ENCODE measurements at places on chromosomes 4 and X.

DNA sequence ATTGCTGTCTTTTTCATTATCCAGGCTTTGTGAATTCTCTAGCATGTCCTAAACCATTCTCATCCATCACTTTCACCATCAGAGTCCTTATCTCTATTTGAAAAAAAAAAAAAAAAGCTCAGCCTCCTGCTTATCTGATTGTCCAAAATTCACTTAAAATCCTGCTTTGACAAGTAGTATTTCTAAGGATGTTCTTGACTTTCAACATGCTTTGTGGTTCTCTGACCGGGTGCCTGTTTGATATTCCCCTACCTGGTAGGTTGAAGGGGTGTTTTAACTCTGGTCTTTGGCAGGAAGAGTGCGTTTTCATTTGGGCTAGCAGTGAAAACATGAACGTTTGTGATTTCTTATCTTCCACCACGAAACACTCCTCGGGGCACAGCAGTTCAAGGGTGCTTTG lies 17.3 kb upstream of the BBS12 start:
- no peak for DNase-seq

GRCh38 chr4:174753021-174753420 lies 76.0 kb downstream of the GLRA3 start:
- no peak for DNase-seq

DNA sequence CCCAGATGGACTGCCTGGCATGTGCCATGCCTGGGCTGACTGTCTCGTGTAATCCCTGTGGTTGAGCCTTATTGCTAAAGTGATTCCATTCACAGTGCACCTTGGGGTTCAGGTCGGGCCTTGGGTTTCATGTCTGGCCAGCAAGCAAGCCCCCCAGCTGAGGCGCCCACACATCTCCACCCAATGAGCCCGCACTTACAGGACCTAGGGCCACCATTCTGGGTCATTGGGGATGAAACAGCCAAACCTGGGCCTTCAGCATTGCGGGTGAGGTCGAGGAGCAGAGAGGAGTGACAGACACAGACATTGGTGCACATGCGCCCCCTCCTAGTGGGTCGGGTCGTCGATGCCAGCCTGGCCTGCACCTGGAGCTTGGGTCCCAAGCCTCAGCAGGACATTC lies 21.3 kb upstream of the WFS1 start:
- no peak for DNase-seq

- DNase-seq: no peak
Measured at GRCh38 chr4:101222156-101222845, 125.0 kb downstream of the PPP3CA start.

DNA sequence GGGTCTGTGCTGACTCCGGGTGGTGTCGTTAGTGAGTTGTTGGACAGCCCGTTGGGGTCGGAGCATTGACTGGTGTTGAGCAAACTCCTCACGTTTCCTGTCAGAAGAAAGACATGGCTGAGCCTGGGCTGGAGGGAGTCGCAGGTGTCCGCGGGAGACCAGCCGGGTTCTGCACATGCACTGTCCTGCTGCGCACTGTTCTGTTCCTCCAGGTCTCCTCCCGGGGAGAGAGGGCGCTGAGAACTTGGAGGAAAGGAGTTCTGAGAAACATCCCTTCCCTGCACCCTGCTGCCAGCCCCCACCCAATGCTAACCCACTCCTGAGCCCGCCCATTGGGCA lies 1.1 kb downstream of the ZNF141 start:
- DNase-seq: no peak
